ENCODE measurements at places on chromosomes 4 and X.
A peak's percentile ranks its signal among the peaks of the same experiment; 100 is the strongest.

GRCh38 chrX:5163663-5164062, 1065.0 kb downstream of the NLGN4X start:
- DNase-seq, result no peak

- DNase-seq, result no peak
Observed at GRCh38 chr4:16969696-16970135, 71.3 kb upstream of the LDB2 start.

- DNase-seq, result no peak
Observed at GRCh38 chr4:69141320-69141719, 45.0 kb downstream of the UGT2B7 start.

- peak; percentile 87 for DNase-seq
Observed at GRCh38 chrX:17547658-17548057, 172.7 kb downstream of the NHS start.

- DNase-seq, result no peak
Observed at GRCh38 chrX:40343319-40343718, 237.5 kb upstream of the ATP6AP2 start.

DNA sequence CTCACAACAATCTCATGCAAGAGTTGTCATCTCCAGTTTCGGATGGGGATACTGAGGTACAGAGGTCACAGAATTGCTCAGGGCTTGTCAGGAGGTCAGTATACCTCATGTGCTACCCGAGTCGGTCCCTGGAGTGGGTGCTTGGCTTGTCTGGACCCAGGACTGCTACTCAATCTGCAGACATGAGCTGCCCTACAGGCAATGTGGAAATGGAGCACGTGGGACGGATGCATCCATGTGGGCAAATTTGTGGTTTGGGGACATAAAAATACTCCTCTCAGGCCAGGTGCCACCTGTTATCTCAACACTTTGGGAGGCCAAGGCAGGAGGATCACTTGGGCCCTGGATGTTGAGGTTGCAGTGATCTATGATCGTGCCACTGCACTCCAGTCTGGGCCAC, 15.8 kb downstream of the USP11 start:
- no peak for DNase-seq

GRCh38 chr4:7103607-7104365, 35.9 kb upstream of the GRPEL1 start:
- peak; percentile 47 for DNase-seq

DNA sequence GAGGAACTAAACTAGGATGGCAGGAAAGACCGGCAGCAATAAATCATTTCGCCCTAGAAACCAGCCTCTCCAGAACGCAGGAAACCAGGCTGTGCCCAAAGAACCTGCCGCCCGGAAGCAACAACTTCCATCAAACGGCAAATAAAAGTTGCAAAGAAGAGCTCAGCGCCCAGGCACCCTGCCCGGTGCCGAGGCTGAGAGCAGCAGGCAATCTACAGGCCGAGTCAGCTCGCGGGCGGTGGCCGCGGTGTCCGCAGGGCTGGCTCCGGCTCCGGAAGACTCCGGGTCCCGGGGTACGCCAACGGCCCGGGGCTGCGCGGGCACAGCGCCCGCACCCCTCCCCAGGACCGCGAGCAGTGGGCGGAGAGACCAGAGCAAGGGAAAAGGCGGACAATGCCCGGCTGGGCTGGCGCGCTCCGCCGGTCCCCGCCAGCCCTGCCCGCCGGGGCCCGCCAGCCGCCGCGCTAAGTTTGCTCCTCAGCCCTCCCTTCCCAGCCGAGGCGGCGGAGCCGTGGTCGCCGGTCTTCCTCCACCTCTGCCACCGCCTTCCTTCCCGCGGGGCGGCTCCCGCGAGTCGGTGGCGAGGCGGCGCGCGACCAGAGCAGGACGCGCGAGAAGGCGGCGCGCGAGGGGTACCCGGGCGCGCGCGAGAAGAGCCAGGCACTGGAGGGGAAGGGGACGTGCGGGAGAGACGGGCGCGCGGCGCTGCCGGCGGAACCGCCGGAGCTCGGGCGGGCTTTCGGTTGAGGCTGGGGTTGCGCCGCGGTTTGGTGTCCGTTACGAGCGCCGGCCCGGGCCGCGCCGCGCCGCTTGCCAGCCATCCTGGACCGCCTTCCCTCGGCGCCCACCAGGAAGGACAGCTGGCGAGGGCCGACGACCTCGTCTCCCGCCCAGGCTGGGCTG, 733 bp downstream of the FRYL start:
- peak; percentile 75 for DNase-seq

GRCh38 chr4:144861471-144861870, 215.5 kb downstream of the HHIP start:
- DNase-seq, result no peak

DNA sequence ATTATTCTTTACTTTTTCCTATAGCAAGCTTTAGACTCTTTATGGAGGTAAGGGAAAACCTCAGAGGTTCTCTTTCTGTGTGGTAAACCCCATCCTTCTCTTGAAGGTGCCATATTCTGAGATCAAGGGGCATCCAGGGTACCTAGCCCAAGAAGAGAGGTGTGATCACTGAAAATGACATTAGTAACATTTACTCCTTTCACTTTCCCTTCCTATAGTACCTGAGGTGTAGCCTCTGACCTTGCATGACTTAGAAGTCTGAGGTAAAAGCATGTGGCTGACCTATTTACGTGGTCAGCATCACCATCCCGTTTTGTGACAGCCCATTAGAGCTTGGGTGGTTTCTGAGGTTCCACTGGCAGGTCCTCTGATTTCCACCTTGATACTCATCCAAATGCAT, 25.7 kb downstream of the SGMS2 start:
- no peak for DNase-seq
